ENCODE measurements at places on chromosomes 6 and 20.

- DNase-seq = no peak
Measured at GRCh38 chr6:79789896-79790295, 157.5 kb downstream of the ELOVL4 start.

DNA sequence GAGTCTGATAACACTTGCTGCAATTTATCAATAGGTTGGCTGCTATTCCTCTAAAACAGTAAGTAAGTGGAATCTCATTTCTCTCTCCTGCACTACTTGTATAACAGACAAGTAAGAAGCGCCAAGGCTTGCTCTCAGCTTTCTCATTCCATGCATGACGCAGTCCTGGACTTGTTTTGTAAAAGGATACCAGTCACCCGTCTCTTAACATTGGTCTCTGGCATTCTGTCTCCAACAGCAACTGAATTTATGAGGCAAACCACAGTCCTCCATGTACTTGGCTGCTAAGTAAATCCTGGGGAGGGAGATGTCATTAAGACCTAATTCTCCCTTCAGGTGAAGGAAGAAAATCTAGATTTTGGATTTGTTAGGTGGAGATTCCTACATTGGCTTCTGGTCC, 115.4 kb downstream of the OPN5 start:
- DNase-seq = no peak

GRCh38 chr6:37054580-37054979, 49.1 kb downstream of the FGD2 start:
- DNase-seq = no peak

- no peak for DNase-seq
Measured at GRCh38 chr20:1637755-1638154, 17.9 kb upstream of the SIRPB1 start.

DNA sequence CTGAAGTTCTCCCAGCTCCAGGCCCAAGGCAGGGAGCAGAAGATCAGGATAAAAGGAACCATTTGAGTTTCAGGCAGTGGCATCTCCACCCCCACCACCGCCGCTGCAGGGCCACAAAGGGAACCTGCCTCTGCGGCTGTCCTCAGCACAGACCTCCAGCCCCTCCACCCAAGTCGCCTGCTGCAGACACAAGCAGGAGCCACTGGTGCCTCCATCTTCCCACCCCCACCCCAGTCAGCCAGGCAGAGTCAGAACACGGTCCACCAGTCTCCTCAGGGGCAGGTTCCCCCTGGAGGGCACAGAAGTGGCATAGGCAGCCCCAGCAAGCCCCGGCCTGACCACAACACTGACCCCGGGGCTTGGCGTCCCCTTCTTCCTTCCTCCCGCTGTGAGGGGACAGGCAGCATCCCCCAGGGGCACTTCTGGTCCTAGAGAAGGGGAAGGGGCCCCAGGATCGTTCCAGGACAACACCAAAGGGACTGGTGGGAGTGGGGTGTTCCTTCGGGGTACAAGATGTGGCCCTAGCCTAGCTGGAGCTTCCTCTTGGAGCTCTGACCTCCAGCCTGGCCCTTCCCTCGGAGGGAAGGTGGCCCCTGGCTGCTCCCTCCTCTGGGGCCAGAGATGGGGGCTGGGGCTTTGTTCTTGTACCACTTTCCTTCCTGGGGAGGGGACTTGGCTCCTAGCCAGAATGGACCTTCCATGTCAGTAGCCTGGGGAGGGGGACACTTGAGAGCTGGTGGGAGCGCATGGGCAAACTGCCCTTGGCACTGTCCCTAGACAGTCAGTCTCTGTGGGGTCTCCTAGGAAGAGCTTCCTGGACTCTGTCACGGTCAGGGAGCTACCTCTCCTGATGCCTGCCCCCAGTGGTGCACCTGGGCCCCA, 36.0 kb downstream of the YTHDF1 start:
- no peak for DNase-seq

Measured in NCI-H2081 treated with DMSO at 0.1 percent for 48 hours (cell line).